ENCODE measurements at places on chromosomes 7 and 10.

DNA sequence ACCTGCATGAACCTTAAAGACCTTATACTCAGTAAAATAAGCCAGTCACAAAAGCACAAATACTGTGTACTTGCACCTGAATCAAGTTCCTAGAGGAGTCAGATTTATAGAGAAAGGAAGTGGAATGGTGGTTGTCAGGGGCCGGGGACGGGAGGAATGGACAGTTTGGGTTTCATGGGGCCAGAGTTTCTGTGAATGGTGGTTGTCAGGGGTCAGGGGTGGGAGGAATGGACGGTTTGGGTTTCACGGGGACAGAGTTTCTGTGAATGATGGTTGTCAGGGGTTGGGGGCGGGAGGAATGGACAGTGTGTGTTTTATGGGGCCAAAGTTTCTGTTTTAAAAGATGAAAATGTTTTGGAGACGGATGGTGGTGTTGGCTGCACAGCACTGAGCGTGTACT lies 260.0 kb upstream of the MKI67 start:
- no peak for DNase-seq

DNA sequence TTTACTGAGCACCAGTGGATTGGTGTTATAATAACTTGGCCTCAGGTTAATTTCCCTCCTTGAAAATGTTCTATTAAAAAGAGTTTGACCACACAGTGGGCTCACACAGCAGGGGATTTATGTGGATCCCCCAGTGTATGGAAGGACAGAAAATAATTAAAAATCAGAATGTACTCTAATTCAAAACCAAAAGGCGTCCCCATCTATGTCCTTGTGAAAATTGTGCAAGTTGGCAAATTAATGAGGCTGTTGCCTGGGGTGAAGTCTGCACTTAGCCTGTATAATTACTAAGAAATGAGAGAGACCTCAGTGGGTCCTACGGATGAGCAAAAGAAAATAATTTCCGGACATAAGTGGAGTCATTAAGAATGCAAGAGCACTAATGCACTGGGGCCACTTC lies 31.1 kb downstream of the PIK3CG start:
- DNase-seq, result no peak

DNA sequence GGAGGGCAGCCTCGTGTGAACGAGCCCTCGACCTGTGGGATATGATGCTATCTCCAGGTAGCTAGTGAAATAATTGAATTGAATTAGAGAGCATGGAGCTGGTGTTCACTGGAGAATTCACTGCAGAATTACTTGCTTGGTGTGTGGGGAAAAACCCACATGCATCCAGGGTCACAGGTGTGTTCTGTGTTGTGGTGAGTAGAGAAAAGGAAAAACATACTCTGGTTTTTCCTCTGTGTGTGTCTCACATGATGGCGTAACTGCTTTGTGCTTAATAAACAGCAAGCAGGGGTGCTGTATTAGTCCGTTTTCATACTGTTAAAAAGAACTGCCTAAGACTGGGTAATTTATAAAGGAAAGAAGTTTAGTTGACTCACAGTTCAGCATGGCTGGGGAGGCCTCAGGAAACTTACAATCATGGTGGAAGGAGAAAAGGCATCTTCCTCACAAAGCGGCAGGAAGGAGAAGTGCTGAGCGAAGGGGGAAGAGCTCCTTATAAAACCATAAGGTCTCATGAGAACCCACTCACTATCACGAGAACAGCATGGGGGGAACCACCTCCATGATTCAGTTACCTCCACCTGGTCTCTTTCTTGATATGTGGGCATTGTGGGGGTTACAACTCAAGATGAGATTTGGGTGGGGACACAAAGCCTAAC lies 62.6 kb downstream of the TACR2 start:
- no peak for DNase-seq

- DNase-seq, result no peak
These were observed 126.1 kb downstream of the NEBL start for GRCh38 chr10:20771051-20771450.

GRCh38 chr10:112857493-112857892 lies 92.6 kb upstream of the TCF7L2 start:
- no peak for DNase-seq

GRCh38 chr10:119283818-119284217 lies 76.4 kb downstream of the GRK5 start:
- DNase-seq, result no peak

DNA sequence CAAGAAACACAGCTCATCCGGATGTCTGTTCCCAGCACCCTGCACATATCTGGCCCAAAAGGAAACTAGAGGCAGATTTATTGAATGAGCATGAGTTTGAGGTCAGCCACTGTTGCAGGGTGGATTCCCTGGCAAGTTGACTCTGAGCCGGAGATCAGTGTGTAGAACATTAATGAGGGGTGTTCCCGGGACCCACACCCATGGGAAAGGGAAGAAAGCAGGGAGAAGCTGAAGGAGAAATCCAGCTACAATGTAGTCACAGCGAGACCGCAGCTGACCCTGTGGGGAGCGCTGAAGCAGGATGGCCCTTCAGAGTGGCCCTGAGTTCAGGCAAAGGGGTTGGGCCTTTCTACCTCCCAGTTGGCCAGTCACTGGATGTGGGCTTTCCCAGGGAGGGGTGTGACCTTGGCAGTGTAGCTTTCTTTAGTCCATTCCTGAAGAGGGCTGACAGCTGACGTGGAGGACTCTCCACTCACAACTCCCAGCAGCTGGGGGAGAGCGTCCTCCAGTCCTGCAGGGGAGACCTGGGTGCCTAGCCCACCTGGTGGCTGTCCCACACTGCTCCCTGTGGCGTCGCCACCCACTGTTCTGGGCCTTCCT lies 324.2 kb upstream of the ZMIZ1 start:
- DNase-seq, result peak; percentile 67

GRCh38 chr7:131109759-131110296 lies 217.8 kb upstream of the MKLN1 start:
- peak; percentile 87 for DNase-seq

DNA sequence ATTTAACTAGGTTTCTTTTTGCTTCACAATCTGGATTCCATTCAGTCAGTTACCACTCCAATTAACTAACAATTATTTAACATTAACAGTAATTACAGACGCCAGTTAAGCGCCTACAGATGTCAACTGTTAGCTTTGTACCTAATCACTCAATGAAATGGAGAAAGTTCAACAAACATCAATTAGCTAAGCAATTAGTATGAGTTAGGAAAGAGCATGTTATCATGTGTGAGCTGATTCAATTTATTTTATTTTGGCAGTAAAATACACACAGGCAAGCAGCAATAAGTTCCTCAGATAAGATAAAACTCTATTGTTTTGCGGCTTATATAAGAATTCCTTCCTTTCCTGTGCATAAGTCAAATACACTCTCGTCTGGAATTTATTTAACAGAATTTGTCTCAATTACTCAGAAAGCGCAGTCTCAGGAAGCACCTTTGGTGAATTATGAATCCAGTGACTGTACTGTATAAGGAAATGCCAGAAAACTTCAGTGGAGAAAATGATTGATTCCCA lies 427.1 kb upstream of the GALNT17 start:
- no peak for DNase-seq

GRCh38 chr7:152914014-152914844 lies 154.7 kb downstream of the ACTR3B start:
- no peak for DNase-seq

DNA sequence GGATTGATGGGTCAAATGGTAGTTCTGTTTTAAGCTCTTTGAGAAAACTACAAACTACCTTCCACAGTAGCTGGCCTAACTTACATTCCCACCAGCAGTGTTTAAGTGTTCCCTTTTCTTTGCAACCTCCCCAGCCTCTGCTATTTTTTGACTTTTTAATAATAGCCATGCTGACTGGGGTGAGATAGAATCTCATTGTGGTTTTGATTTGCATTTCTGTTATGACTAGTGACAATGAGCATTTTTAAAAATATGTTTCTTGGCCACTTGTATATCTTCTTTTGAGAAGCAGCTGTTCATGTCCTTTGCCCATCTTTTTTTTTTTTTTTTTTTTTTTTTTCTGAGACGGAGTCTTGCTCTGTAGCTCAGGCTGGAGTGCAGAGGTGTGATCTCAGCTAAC lies 155.2 kb upstream of the BMPER start:
- no peak for DNase-seq

DNA sequence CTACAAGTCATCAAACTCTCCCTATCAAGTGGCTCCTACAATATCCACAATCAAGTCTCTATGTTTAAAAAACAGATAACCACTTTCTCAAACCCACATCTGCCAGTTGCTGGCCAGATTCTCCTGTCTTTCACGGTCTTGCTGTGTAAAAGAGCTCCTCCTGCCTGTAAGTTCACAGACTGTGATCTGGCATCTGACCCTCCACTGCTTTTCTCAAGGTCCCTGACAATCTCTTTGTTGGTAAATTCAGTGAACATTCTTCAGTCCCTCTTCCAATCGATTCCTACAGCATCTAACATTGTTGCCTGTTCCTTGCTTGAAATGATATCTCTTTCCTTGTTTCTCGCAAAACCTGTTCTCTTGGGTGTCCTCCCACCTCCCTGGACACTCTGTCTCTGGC lies 18.5 kb upstream of the LMOD2 start:
- no peak for DNase-seq

- no peak for DNase-seq
These were observed 264.3 kb downstream of the ZEB1 start for GRCh38 chr10:31583293-31583692.

DNA sequence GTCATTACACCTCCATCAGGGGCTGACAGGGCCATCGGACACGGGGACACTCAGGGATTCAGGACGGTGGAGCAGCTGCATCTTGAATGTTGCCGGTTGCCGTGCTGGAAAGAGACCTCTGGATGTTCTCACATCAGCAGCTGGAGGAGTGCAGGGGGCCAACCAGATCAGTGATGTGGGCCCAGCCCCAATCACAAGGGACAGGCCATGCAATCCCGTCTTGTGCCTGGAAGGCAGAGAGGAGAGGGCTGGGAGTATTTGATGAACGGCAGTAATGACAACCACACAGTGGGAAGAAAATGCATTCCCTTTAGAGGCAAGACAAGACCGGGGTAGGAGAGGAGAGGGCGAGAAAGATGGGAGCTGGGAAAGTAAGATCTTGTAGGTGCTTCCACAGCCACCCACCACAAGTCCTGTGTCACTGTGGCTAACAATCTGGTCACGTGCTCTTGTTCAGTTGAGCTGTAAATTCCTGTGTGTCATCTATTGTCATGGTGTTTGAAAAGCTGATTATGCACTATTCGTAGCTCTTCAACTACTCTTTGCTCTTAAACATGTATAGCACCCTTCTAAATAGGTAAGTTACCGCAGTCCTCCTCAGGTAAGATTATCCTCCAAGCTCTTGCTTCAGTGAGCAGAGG lies 85.9 kb upstream of the LEP start:
- peak; percentile 45 for DNase-seq

DNA sequence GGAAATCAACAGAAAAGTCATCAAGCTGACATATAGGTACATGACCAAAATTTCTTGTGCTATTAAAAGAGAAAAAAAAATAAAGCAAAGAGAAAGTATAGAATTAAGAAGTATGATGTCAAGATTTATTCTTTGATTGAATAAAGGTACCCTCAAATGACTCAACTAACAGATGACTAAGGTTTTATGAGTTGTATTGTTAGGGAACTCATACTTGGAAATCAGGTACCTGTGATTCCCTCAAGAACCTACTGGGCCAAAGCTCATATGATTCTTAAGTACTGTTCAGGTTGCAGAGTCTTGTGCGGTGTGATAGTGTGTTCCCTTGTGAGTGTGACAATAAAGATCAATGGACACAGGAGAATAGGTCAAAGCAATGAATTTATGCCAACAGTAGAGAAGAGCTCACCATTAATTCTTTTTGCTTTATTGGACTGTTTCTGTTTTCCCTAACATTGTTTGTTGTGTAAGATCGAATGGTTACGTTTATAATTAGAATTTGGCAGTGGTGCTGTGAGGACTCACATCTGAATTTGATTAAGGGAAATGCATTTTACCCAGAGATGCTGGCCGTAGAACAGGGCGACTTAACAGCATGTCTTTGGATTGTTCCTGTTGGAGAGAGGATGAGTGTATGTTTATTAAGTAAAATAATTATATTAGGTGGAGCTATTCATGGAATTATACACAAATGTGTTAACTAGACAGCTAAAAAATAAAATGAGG lies 293.2 kb upstream of the SEMA3D start:
- no peak for DNase-seq

GRCh38 chr10:33010132-33011037 lies 52.4 kb upstream of the ITGB1 start:
- peak; percentile 54 for DNase-seq

DNA sequence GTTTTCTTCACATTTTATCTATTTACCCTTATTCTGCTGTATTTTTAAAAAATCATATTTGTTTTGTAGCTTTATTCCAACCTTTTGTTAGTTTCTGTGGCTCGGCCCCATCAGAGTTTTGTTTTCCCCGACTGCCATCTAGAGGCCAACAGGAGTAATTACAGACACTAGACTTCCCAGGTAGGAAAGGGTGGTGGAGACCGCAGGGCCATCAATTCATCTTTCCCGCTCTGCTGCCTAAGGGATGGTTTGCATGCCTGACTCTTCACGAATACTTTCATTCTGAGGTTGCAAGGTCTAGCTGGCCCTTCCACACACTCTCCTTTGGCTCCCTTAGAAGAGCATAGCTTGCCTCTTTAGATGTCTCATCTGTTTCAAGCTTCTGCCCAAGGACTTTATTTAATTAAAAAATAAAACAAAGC lies 38.3 kb downstream of the LYZL2 start:
- peak; percentile 72 for DNase-seq

- DNase-seq, result no peak
These were observed 14.3 kb upstream of the COL17A1 start for GRCh38 chr10:104099941-104100340.

DNA sequence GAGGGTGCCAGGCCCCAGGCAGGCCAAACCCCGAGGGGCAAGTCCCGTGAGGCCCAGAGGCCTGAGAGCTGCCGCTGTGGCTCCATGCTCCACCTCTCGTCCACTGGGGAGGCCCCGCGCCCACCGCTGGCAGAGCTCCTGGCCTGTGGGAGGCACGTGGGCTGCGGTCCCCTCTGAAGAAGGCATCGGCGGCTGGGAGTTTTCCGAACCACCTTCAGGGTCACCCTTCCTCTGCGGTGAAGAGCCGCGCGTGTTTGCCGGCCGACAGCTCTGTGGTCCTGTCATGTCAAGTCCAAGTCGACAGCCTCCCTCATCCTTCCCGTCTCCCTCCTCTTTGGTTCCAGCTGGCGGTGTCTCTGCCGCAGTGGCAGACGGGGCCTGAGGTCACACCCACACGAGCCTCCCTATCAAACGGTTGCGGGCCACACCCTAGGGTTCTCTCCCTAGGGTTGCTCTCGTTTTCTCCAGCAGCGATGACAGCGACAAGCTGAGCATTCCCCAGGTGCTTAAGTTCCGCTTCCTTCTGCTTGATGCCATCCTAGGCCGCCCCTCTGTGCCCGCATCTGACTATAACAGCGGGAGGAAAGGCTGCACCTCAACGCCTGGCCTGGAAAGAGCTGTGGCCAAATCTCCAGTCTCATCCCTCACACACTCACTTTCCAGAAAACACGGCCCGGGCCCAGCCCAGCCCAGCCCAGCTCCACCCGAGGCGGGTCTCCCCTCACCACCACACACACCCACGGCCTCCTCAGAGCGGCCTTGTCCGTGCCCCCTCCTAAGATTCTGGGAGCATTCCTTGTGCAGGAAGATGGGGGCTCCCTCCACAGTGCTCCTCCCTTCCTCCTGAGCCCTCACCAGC lies 185.0 kb downstream of the ELFN1 start:
- no peak for DNase-seq

- no peak for DNase-seq
These were observed 20.2 kb downstream of the GPR146 start for GRCh38 chr7:1064581-1064980.

Data from hepatocyte (in vitro differentiated cells).